NCI-H524 treated with DMSO at 0.1 percent for 48 hours (cell line): ENCODE measurements at places on chromosomes 6 and 20.

- DNase-seq: no peak
Observed at GRCh38 chr6:23244300-23244699, 674.9 kb downstream of the HDGFL1 start.

DNA sequence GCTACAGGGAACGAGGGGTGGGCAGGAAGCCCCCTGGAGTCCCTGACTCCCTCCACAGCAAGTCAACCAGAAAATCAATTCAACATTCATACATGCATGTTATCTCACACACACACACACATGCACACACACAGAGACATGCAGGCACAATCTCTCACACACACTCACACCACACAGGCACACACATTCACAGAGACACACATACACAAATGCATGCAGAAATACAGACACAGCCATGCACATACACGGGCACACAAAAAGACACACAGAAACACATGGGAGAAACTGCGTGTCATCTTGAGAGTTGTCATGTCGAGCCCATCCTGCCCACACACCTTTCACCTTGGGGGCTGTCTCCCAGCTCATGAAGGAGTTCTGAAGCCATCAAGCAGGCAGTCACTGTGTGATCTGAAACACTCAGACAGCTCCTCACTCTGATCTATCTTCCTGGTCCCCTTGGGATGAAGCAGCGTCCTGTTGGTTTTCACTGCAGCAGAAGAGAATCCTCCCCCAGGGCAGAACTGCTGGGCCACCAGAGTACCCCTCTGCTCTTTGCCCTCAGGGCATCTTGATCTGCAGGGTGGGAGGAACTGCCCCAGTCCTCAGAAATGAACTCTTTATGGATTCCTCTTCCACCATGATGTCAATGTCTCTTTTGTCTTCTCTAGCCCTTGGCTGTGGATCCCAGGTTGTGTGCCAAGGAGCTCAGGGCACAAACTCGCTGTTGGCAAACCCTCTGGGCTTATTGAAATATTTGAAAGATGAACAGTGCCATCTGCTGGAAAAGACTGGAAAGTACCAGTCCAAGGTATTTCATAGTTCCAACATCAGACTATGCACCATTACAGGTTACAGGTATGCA is 8.8 kb downstream of the RAET1L start:
- no peak for DNase-seq

- DNase-seq: no peak
Observed at GRCh38 chr6:102813489-102814275, 1420.2 kb downstream of the GRIK2 start.

- DNase-seq: no peak
Observed at GRCh38 chr6:63268574-63268973, 51.2 kb downstream of the LGSN start.

DNA sequence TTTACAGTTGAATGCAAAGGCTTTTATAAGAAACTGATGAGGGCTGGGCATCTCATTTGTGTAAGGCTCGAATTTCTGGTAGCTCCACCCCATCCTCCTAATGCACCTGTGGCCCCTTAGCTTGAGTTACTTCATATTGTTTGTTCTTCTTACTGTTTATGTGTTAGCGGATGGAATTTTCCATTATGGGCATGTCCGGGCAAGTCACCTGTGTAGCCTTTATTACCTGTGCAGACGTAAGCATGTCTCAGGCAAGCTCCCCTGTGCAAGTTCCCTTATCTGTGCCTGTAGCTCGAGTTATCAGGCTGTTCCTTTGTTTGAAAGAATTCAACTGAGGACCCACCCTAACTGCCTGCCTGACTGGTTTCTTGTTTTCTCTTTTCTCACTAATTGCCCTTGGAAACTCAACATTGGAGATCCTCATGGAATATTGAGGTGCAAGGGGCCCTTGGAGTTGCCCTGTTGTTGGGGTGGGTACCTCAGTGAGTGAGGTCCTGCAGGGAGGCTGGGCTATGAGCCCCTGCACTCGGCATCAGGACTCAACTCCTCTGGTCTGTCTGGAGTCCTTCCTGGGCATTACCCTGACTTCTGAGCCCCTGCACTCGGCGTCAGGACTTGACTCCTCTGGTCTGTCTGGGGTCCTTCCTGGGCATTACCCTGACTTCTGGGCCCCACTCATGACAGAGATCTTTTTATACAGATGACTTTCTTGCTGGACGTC is 207.9 kb upstream of the SULF2 start:
- DNase-seq: no peak

DNA sequence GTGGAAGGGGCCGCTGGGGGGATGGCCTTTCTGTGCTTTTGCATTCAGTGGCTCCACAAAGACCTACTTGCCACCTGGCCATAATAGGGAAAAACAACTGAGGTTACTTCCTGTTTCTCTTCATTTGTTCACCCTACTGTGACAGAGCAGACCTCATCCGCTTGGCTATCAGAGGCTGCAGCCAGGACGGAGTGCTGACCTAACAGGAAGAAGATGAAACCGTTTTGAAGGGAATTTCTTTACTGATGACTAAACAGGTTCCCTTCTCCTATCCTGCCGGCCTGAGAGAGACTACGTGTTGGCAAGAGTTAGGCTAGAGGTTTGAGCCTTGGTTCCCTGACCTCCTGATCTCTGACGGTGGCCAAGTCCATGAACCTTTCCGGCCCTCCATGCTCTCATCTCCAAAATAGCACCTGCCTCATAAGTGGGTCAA is 21.3 kb downstream of the PRR18 start:
- DNase-seq: no peak

DNA sequence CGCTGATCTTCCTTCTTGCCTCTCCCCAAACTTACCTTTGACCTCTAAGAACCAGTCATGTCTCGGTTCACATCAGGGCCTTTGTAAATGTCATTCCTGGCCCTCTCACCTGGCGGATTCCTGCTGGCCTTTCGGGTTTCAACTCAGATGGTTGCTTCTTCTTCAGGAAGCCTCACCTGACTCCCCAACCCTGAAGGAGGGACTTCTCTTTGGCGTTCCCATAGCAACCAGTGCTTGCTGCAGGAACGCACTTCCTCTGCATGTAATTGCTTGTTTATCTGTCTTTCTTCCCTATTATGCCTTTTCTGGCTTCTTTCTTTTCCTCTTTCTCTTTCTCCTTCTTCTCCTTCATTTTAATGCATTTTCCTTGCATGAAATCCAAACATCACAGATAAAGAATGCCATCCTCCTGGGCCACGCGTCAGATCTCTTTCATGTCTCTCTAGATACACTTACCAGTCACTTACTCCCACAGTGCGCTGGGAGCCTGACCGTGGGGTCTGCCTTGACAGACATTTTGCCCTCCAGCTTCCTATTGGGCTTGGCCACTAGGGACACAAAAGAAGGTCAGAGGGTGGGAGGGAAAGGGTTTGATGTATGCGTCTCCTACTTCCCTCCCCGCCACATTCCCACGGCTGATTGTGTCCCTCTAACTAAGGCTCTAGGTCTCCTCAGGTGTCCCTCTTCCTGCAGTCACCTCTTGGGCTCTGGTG is 295.7 kb upstream of the TSHZ2 start:
- DNase-seq: no peak
